ENCODE measurements at places on chromosomes 2 and 18.
A peak's percentile ranks its signal among the peaks of the same experiment; 100 is the strongest.

GRCh38 chr2:170905864-170906263 lies 23.2 kb upstream of the GORASP2 start:
- DNase-seq = no peak

DNA sequence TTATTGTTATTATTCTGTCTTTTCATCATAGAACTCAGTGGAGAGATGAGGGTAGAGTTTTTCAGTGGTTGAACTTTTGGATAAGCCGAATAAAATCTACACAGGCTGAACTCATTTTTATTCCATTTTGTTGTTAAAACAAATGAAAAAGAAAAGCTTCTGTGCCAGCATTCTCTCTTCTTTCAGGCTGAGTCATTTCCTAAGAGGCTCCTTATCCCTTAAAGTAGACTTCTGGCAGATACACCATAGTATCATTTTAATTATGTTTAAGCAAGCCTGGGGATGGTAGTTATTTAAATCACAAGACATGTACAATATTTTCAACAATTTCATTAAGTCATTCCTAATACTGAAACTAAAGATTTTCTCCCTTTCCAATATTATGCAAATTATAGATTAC lies 1364.0 kb upstream of the NRXN1 start:
- DNase-seq = no peak

- no peak for DNase-seq
Measured at GRCh38 chr18:23169673-23170044, 34.4 kb downstream of the CABLES1 start.

DNA sequence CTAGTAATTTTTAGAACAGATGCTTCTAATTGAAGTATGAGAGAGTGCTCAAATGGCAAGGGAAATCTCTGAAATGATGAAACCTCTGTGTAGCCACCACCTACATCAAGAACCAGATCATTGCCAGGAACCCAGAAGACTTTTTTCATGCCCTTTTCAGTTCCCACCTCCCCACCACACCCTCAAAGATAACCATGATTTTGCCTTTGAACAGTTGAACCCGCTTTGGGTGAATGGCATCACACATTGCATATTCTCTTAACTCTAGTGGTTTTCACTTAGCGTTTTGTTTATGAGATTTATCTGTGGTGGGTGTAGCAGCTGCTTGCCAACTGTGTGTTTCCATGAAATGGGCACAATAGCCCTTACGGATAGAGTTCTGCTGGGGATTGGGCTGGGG lies 142.9 kb upstream of the HDAC4 start:
- no peak for DNase-seq

- DNase-seq = no peak
Measured at GRCh38 chr2:145775591-145775990, 1255.7 kb upstream of the ZEB2 start.

DNA sequence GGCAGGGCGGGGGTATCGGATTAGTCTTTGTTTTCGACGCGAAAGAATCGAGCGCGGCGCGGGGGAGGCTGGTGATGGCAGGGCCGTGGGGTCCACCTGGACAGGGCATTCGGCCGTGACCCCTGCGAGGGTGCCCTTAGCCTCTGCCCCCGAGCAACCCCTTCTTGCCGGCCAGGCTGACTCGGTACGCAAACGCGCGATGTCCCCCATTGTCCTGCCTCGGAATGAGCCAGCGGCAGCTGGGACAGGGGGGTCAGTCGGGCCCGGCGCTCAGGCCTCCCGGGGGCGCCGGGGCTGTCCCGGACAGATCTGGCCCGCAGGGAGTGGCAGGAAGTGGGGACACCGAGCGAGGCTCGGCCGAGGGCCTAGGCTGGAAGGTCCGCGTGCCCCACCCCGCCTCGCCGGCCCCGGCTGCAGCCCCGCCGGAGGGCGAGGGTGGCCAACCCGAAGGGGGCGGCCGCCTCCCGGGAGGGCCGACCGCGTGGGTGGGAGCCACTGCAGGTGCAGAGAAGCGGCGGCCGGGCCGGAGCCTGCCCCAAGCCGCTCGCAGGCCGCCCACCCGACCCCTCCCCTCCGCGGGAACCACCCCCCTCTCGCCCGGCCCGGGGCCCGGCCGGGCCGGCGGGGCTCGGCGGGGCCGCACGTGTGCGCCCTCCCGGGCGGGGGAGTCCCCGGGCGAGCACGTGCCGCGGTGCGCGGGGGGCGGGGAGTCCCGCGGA lies at the start of gene TET3:
TET3 (plus strand) TSS at position 708 of the 719 bp plus-strand sequence. CDS start 1,494 bp downstream, outside the sequence.
- DNase-seq = peak; percentile 17

DNA sequence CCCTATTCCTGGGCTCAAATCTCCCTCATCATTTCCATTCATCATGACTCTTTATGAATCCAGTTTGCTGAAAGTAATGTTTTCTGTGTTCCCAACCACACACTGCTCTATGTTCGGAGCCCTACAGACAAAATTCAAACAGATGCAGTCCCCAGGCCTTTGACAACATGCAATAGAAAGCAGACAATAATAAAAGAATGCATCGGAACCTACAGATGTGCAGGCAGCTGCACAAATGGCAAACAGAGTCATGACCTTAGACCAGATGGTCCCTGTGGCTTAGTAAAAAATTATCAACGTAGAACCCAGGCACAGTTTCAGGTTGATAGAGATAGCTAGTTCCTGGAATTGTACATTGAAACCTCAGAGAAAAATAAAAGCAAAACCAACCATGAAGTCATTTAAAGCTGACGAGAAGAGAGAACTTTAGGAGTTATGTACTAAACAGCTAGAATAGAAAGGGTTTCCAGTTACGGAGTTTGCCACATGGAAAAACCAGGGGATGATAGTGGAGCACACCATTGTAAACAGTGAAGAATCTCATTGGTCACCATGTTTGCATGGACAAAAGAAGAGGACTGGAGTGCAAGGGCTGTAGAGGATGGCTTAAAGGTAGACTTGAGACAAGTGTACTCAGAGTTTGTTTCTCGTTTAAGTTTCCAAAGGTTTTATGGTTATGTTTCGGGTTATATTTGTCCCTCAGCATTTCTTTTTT lies 23.2 kb upstream of the ACVR1 start:
- DNase-seq = no peak

Data from DMS79 treated with DMSO at 0.1 percent for 48 hours (cell line).